ENCODE measurements at places on chromosomes 7 and 10.
A peak's percentile ranks its signal among the peaks of the same experiment; 100 is the strongest.

DNA sequence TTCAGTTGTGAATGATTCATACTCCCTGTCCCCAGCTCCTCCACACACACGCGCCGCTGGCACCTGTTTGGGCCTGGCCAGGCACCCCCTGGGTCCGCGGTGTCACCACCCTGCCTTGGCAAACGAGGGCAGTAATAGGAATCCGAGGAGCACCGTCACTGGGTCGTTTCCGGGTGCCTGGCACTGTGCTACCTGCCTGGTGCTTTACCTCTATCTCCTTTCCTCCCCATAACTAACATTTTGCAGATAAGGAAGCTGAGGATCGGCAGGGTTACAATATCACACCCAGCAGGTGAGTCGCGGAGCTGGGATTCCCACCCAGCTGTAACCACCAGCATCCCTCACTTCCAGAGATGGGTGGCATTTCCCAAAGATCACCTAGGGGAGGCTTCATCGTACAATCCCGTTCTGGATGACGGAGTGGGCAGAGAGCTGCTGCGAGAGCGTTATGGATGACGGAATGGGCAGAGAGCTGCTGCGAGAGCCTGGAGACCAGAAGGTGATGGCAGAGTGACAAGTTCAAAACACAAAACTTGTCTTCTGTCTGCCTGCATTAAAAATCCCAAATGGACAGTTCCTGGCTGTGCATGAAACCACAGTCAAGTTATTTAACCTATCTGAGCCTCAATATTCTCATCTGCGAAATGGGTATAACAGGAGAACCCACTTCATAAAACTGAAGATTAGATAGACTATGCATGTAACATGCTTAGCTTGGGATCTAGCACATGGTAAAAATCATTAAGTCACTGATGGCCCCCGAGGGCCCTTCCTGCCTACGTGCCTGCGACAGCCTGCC, 1.1 kb upstream of the HSPA12A start:
- DNase-seq: no peak

DNA sequence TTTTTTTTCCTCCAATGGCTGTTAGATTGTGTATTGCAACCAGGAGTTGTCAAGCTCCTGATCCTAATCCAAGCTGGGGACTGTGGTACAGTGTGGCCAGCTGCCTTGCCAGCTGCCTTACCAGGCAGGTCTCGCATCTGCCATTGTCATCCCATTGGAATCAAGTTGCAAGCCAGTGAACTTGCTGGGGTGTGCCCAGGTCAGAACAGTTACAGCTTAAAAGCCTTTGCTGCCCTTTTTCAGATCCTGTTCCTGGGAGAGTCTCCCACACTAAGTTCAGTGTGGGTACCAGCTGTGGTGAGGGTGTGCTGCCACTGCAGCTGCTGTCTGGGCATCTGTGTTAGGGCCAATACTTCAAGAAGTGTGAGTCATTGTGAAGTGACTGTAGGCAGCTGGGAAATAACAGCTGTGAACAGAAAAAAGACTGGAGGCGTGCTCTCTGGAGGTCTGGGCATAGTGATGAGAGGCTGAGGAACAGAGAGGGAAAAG, 72.8 kb downstream of the CCNY start:
- DNase-seq: peak; percentile 64

- no peak for DNase-seq
These were observed 293.6 kb upstream of the ZNF32 start for GRCh38 chr10:43942096-43942850.

DNA sequence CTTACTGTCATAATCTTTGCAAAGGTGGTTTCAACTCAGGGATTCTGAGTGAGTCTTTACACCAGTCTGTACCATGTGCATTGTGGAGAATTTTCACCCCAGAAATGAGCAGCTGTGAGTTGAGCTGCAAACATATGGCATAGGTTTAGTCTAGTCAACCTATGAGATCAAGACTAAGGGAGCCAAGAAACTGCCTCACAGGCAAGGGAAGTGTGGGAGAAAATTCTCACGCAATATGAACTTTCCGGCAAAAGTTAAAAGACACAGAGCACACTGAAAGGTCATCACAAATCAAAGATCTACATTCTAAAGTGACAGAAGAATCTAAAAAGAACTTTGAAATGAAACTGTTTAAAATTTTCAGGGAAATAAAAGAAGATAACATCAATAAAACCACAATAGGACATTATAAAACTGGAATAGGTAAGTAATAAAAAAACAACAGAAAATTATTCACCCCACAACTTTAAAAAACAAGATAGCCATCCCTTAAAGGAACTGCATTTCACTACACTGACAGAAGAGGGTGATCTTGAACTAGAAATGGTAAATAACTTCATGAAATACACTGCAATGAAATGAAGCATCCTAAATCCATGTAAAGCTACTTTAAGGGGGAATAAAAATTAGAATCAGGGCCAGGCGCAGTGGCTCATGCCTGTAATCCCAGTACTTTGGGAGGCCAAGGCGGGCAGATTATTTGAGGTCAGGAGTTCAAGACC, 63.5 kb downstream of the LGI1 start:
- DNase-seq: peak; percentile 48

DNA sequence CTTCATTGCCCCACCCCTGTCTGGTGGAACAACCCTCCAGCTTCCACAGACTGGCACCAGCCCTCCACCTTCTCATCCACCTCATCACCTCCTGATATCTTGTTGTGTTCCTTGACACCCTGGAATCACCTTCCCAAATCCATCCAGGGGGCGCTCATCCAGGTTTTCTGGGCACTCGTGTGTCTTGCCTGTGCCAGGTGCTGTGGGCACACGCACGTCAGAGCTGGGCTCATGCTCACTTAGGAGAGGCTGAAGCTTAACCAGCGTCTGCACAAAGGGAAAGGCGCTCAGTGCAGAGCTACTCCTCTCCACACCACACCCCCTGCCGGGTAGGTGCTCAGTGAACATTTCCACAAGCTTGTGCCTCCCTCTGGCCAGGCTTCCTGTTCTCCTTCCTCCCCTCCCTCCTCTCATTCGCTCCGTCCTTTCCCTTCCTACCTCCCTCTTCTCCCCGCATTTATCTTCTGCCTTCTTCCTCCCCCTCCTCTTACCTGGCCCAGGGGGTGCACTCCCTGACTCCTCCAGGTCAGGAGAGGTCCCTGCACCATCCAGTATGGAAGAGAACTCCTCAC, 4.8 kb downstream of the ADCYAP1R1 start:
- no peak for DNase-seq

DNA sequence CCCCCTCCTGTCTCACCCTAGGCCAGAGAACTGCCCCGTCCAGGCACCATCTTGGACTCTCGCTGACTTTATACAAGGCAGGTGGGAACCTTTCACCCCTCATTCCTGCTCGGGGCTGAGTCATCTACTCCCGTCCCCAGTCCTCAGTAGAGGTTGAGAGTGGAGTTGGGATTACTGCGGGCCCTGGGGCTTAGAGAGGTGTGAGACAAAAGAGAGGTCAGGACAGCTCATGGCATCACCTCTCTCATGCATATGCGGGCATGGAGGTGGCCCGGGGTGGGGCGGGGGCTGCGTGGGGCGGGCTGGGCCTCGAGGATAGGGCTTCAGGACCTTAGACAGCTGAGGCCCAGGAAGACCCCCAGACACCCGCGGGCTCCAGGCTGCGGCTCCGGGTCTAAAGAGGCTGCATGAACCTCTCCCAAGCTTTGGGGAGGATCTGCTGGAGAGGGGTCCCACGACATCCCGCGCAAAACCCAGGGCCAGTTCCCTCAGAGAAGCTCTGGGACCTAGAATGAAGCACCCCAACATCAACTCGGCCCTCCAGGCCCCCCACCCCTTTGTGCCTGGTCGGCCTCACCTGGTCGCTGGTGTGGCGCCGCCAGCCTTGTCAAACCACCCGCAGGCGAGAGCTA, 317 bp downstream of the PDZD7 start:
- no peak for DNase-seq

DNA sequence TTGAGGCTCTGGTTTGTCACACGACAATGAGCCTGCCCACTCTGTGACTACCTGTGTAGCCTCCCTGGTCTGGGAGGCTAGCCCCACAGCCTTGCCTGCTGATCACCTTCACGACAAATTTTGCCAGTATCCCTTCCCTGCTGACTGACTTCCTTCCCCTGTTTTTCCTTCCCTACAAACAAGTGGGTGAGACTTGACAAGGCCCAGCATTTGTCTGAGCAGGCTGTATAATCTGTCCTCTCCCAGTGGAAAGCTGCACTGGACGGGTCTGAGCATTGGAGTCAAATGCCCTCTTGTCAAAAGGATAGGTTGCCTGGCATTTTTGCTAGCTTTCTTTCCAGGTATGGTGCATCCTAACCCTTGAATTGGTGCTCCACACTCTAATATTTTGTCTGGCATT, 1088.4 kb downstream of the KCNMA1 start:
- DNase-seq: no peak
